ENCODE measurements at places on chromosomes 6 and 20.

DNA sequence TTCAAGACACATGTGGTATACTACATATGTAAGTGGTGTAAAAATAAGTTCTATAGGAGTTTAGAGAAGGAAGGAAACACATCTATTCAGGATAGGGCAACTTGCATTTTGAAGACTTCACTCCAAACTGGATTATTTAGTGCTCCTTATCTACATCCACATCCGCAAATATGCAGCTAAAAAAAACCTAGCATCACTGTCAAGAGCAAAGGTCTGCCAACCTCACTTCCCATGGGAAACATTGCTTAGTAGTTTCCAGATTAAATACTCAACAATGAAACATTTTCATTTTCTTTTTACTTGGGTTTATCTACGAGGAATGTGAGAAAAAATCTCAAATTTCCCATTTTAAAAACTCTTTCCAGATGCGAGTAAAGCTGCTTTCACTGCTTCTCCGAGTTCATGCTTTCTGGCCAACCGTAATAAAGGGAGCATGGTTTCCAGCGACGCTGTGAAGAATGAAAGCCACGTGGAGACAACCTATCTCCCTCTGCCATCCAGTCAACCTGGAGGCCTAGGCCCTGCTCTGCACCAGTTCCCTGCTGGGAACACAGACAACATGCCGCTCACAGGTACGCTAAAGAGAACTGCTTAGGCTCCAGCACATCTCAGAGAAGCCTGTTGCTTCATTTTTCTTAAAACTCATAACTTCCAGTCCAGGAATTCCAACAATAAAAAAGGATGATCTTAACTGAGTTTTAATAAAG lies 48.2 kb downstream of the RFX6 start:
- DNase-seq, result no peak

GRCh38 chr6:21295506-21296240 lies 297.9 kb upstream of the SOX4 start:
- DNase-seq, result no peak

DNA sequence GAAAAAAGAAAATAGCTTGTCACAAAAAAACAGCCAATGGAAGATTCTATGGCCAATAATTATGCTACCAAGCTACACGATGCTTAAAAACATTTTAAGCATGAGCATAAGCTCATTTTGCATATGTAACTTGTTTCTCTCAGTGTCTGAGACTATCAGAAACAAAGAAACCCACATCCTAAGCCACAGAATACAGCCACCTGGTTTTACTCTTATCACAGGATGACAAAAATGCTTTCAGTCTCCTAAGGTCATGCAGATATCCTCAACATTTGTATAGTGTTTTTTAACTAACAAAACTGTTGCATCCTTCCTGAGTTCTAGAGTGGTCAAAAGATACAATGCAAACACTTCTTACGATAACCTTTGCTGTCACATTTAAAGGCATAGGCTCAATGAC lies 172.1 kb upstream of the RUNX2 start:
- no peak for DNase-seq

GRCh38 chr6:107202876-107203468 lies 87.7 kb upstream of the BEND3 start:
- no peak for DNase-seq

- DNase-seq, result no peak
These were observed 124.7 kb downstream of the IRF4 start for GRCh38 chr6:516213-516612.

DNA sequence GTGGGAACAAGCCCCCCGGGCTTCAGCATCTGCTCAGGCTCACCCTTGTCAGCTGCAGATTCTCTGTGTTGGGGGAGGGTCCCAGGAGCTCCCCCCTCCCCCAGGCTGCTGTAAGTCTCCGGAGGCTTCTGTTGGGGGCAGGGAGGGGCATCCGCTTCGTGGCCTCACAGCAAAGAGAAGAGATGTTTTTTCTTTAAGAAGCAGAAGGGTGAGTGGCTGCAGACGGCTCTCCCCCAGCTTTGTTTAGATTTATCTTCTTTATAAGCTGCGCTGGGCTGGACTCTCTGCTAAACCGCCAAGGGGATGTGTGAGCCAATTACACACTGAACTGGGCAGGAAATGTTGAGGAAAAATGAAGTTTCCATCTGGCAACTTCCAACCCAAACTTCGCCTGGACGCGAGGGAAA lies 48.7 kb upstream of the GATA5 start:
- no peak for DNase-seq

GRCh38 chr6:83708546-83708969 lies 343 bp downstream of the SNAP91 start:
- no peak for DNase-seq

DNA sequence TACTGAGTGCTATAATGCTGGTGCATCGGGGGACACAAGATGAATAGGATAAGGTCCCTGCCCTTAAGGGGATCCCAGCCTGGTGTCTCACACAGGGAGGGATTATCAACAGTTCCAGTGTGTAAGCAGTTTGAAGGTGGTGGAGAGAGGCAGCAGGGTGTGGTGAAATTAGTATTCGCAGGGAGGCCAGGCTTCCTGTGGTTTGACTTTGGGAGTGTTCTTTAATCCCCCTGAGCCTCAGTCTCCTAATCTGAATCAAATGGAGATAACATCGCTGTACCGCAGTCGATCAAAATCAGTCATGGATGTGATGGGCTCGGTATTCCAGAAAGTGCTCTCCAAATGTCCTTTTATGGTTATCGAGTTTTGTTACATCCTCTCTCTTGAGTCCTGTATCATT lies 288.1 kb upstream of the SUPT3H start:
- DNase-seq, result no peak

- DNase-seq, result no peak
These were observed 12.6 kb downstream of the KIF16B start for GRCh38 chr20:16560661-16561060.

DNA sequence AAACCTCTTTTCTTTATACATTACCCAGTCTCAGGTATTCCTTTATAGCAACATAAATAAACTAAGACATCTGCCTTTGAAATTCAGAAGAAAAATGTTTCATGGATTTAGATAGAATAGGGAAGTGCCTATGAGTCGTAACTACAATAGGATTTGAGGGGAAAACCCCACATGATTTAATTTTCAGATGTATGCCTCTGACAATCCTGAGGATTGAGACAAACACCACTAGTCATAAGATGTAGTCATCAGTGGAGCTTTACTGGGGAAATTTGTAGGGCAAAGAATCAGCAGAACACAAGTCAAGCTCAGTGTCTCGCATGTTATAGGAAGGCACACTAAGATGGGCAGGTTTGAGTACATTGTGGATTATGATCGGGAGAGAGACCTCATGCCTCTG lies 566.4 kb downstream of the BMP2 start:
- no peak for DNase-seq

- DNase-seq, result no peak
These were observed at the start of gene HLA-DOB for GRCh38 chr6:32816746-32817204. Gene HLA-DOB (minus strand): TSS chr6:32817002. CDS start chr6:32816951, 51 bp downstream.

- no peak for DNase-seq
These were observed 57.8 kb upstream of the C20orf144 start for GRCh38 chr20:33604084-33604990.

GRCh38 chr6:115667478-115668026 lies 393.1 kb downstream of the FRK start:
- no peak for DNase-seq

DNA sequence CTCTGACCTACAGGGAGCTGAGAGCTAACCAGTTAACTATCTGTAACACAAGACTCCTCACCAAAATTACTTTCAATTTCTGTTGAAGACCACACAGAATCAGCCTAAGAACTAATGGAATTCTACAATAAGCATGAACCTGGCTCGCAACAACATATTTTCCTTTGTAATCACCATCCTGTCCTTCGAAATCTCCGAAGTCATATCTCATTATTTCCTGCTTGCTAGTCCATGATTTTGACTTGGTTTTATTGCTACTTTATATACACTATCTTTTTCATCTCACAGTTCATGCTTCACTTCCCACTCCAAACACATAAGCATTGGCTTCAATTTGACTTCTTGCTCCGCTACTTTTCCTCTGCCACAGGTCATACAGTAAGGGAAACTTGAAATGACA lies 405.8 kb upstream of the FKBP1C start:
- DNase-seq, result no peak

DNA sequence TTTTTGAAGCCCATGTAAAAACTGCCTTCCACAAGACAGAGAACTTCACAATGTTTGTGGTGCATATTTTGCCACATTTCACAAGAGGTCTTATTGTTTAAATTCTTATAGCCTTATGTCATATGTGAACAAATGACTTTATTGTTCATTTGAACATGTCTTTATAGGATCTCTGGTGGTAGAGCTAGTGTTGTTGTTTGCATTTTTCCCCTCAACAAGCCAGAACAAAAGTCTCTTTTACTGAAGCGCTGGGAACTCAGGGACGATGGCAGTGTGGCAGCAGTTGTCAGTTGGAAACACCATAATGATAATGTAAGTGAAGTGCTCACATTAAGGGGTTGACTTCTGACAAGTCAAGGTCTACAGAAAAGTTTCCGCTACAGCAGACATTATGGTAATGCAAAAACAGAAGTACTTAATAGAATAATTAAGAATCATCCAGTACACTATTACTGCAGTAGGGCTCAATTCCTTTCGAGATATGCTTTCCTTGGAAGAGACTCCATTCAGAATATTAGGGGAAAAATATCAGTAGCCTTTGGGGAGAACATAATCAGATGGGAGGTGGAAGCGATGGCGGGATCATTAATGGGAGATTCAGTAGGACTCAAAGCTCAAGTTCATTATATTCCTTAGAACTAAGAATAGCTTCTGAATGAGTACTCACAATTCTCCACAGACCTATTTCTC lies 180.0 kb downstream of the GJA10 start:
- no peak for DNase-seq

- DNase-seq, result no peak
These were observed 26.9 kb upstream of the PPP1R3G start for GRCh38 chr6:5058254-5058653.

DNA sequence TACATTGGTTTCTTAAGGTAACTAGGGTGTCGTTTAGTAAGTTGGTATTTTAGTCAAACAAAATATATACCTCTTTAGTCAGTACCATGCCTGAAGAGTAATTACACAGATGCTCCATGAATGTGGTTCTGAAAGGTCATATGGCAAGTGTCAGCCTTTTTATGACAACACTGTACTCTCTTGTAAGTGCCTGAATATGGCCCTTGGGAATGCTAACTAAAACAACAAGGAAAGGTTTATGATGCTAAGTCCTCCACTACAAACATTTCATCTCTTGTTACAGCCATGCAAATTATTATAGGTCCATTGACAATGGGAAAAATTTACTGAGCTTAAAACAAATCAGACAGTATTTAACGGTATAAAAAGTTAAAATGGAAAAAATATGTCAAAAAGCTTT lies 39.0 kb upstream of the SUPT3H start:
- DNase-seq, result no peak

All from stimulated activated CD4-positive, alpha-beta T cell treated with anti-CD3 and anti-CD28 coated beads, Interleukin-15, amount 100 ng/mL, for 24 hours (primary cell).